ENCODE measurements at places on chromosomes 13 and 19.

GRCh38 chr19:40270362-40271089 is 14.6 kb downstream of the AKT2 start:
- DNase-seq, result no peak

GRCh38 chr13:44812818-44813217 is 176.5 kb downstream of the NUFIP1 start:
- DNase-seq, result no peak

GRCh38 chr13:101565317-101565716 is 112.8 kb downstream of the ITGBL1 start:
- no peak for DNase-seq

- no peak for DNase-seq
These were observed 1.5 kb upstream of the NTN5 start for GRCh38 chr19:48674216-48674809.

GRCh38 chr13:57409121-57409520 is 222.4 kb upstream of the PCDH17 start:
- no peak for DNase-seq

- DNase-seq, result no peak
These were observed 24.3 kb downstream of the ARL11 start for GRCh38 chr13:49652355-49653305.

DNA sequence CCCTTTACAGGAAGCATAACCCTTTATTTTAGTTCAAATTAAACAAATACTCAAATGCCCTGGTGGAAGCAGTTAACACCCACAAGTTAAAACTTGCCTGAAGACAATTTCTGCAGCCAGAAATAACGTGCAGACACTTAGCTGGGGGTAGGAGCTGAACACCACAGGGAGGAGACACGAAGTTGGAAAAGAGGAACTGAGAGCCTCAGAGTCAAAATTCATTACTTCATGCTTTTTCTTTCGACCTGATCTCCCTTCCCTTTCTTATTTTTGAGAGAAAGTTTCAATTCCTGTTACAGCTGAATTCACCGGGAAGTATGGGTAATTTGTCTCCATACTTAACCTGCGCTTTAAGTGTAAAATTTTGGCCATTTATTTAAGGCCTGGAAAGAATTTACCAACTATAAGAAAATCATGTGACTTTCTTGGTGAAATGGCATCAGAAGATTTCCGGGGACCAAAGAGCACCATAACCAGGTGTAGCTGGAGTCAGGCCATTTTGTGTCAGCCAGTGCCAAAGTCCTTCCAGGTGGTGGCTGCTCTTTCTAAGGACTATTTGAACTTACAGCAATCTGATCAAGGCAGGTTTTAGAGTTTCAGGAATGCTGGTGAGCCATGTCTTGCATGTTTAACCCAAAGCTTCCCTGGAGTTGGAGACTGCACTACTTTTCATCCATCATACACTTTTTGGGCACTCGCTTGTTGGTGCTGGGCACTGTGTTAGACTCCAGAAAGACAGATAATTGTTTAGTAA is 46.5 kb upstream of the RCBTB2 start:
- DNase-seq, result no peak

DNA sequence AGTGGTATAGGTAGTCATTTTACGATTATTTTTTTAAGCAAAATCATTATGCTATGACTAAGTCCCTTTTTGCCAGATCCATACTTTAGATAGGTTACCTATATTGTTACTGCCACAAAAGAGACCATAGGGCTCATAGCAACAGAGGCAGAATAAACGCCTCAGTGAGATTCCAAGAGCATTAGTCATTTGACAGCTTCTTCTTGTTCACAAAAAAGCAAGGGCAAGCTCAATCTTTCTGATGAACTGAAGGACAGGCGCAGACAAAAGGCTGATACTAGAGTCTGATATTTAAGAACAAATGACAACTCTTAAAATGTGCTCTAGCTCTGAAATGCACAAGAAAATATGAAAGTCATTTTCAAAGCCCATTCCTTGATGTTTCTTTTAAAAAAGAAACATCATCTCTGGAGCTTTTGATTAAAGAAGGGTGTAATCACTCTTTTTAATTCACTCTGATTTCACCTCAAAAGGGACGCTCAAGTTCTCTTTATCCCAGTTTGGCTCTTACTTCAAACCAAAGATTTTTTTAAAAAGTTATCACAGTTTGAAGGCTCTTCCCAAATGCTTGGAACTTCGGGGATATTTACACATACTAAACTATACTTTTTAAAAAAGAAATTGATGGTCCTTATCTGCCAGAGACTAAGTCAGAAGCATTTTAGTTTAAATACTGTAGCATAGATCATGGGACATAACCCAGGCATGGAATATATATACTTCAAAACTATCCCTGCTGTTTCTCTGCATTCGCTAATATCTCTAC is 187.2 kb downstream of the EFNB2 start:
- no peak for DNase-seq

DNA sequence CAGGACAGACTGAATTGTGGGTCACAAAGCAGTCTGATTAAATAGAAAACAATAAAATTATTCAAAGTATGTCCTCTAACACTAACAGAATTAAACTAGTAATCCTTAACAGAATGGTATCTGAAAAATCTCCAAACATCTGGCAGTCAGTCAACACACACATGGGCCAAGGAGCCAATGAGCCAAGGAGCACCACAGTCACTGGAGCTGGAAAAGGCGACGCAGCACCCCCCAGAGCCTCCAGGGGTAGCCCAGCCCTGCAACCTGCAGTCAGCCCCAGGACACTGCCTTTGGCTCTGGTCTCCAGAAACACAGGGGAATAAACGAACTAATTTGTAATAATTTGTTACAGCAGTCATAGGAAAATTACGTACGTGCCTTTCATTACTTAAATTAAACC is 12.3 kb downstream of the TUBGCP3 start:
- no peak for DNase-seq

GRCh38 chr19:16894080-16894479 is 5.3 kb downstream of the F2RL3 start:
- DNase-seq, result no peak

- DNase-seq, result no peak
These were observed 1.2 kb upstream of the SLC25A42 start for GRCh38 chr19:19062454-19063182.

GRCh38 chr19:3577723-3578344 is 5.1 kb downstream of the HMG20B start:
- DNase-seq, result no peak

DNA sequence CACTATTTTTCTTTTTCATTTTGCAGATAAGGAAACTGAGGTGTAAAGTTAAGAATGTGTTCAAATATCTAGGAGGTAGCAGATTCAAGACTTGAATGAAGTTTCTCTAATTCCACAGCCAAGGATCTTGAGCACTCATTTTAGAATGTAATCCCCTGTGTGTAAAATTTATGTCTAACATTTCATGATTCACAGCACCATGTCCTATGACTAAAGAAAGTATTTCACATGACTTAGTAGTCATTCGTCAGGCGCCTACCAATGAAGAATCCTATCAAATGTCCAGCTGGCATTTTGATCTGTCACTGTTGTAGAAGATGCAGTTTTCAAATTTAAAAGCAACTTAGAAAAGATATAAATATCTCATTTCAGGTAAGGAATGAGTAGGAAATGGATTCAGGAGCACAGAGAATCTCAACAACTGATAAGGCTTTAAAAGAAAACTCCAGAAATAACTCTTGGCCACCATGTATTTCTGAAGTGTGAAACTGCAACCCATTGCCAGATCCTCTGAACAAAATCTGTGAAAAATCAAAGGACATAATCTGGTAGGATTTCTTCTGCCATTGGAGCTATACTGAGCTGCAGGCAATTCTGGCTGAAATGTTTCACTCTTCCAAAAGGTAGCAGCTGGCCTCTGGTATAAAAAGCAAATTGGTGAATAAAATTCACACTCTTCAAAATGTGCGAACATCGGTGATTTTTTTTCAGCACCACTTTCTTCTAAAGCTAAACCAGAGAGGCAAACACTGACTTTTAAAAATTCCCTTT is 92.2 kb downstream of the DCLK1 start:
- DNase-seq, result no peak

DNA sequence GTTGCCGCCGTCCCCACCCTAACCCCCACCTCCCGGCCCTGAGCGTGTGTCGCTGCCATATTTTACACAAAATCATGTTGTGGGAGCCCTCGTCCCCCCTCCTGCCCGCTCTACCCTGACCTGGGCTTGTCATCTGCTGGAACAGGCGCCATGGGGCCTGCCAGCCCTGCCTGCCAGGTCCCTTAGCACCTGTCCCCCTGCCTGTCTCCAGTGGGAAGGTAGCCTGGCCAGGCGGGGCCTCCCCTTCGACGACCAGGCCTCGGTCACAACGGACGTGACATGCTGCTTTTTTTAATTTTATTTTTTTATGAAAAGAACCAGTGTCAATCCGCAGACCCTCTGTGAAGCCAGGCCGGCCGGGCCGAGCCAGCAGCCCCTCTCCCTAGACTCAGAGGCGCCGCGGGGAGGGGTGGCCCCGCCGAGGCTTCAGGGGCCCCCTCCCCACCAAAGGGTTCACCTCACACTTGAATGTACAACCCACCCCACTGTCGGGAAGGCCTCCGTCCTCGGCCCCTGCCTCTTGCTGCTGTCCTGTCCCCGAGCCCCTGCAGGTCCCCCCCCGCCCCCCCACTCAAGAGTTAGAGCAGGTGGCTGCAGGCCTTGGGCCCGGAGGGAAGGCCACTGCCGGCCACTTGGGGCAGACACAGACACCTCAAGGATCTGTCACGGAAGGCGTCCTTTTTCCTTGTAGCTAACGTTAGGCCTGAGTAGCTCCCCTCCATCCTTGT is 6.4 kb downstream of the YIPF2 start:
- DNase-seq, result no peak

- no peak for DNase-seq
These were observed 462.0 kb upstream of the ZNF507 start for GRCh38 chr19:31883296-31883990.

DNA sequence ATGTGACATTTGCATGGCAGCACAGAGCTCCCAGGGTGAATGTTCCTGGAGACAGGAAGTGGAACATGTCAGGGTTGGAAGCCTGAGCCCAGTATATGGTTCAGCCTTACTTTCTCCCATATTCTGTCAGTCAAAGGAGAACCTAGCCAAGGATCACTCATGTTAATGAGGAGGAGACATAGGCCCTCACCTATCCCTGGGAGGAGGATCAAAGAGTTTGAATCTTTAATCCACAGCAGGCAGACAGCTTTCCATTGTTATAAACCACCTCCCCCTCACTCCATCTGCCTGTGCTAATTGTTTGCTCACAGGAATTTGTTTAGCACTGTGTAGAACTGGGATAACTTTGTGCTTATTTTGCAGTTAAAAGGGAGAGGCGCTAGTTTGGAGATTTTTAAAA is 1069.1 kb downstream of the EFNB2 start:
- no peak for DNase-seq

GRCh38 chr19:13430790-13431582 is 75.3 kb downstream of the CACNA1A start:
- no peak for DNase-seq

DNA sequence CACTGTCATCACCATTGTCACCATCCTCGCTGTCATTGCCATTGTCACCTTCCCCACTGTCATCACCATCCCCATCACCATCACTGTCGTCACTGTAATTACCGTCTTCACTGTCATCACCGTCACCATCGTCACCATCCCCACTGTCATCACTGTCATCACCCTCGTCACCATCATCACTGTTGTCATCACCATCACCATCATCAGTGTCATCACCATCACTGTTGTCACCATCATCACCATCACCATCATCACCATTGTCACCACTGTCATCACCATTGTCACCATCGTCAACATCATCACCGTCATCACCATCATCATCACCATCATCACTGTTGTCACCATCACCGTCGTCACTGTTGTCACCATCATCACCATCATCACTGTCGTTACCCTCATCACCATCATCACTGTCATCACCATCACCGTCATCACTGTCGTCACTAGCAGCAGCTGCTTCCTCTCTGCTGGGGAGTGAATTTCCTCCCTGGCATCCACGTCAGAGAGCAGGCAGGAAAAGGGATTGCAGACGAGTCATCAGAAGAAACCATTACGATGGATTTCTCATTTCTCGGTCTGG is 27.3 kb downstream of the TMEM255B start:
- no peak for DNase-seq

DNA sequence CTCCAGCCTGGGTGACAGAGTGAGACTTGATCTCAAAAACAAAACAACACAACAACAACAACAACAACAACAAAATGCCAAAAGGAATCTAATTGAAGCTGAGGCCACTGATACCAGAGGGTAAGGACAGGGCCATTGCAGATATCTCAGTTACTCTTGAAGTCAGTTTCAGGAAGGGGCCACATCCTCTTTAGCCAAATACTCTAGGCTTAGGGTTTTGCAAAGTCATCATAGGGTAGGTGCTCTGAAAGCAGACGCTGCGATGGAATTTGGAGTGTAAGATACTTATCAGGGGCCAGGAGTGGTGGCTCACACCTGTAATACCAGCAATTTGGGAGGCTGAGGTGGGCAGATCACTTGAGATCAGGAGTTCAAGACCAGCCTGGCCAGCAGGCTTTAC is 46.6 kb upstream of the UBAC2 start:
- DNase-seq, result no peak

DNA sequence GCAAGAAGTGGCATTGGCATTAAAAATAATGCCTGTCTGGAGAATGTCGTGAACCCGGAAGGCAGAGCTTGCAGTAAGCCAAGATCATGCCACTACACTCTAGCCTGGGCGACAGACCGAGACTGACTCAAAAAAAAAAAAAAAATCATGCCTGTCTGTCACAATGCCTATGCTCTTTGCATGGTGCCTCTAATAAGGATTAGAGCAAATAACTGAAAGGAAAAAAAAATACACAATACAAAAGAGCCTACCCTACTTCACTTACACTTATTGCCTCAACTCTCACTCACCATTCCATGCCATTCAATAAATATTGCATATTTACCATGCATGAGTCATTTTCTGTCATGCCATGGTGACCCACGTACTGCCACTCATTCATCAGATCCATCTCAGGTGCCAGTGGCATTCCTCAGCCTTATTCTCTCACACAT is 49.1 kb downstream of the TBC1D4 start:
- no peak for DNase-seq

DNA sequence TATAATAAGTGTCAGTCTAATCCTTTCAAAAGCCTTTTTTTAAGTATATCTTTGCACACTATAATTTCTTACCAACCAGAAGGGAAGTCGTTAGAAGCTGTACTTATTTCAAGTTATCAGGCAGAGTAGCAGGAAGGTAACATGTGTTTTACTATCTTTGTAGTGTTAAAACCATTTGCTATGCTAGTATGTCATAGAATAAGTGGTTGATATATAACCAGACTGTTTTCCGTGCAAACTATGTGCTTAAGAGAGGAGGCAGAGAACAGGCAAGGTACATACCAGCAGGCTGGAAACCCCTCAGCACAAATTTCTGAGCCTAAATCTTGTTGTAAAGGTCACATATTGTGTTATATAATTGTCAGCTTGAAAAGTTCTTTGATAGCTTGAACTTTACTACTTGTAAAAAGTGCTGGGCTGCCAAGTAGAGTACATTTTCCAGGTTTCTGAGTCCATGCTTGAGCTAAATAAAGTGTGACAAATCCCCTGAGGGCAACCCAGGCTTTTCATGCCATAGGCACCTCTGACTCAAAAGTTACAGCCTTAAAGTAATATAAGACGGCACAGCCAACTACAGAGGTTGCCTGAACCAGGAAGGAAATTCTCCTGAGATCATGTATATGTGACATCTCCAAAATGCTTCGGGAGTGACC is 1297.4 kb downstream of the PCDH9 start:
- DNase-seq, result no peak

GRCh38 chr13:44259045-44260027 is 114.3 kb upstream of the SERP2 start:
- no peak for DNase-seq

GRCh38 chr13:111202156-111202621 is 87.1 kb downstream of the ARHGEF7 start:
- DNase-seq, result no peak

Measured in NCI-H1436 treated with DMSO at 0.1 percent for 48 hours (cell line).